ENCODE measurements at places on chromosomes 16 and 17. TPM values are rescaled to one million over a fixed set of nuclear protein-coding genes. Genes with fewer than 3 reads are reported as not detected.

The LAT gene
- polyA plus RNA-seq: 11.0 TPM

The CCDC137 gene
- 21.0 TPM for polyA plus RNA-seq

The ASPA gene
- polyA plus RNA-seq: 20.4 TPM

GRCh38 chr17:14302091-14302430 lies 1.2 kb downstream of the HS3ST3B1 start:
- DNase-seq: no peak

- peak; percentile 29 for DNase-seq
These were observed 4.4 kb downstream of the CD19 start for GRCh38 chr16:28935924-28936783.

Data from left renal cortex interstitium (tissue), 4 donors.